Cerebellum (tissue), 4 donors: ENCODE measurements at places on chromosomes 1 and 21. TPM values are rescaled to one million over a fixed set of nuclear protein-coding genes. Genes with fewer than 3 reads are reported as not detected.

- no peak for DNase-seq
These were observed 2.7 kb downstream of the DSTYK start for GRCh38 chr1:205208811-205209210.

- DNase-seq, result peak; percentile 88
These were observed 27.5 kb downstream of the ARID1A start for GRCh38 chr1:26723013-26723991.

- no peak for DNase-seq
These were observed 192.3 kb downstream of the SLC45A1 start for GRCh38 chr1:8510041-8510823.

The AP4B1 gene
- total RNA-seq, result 29.8 TPM

DNA sequence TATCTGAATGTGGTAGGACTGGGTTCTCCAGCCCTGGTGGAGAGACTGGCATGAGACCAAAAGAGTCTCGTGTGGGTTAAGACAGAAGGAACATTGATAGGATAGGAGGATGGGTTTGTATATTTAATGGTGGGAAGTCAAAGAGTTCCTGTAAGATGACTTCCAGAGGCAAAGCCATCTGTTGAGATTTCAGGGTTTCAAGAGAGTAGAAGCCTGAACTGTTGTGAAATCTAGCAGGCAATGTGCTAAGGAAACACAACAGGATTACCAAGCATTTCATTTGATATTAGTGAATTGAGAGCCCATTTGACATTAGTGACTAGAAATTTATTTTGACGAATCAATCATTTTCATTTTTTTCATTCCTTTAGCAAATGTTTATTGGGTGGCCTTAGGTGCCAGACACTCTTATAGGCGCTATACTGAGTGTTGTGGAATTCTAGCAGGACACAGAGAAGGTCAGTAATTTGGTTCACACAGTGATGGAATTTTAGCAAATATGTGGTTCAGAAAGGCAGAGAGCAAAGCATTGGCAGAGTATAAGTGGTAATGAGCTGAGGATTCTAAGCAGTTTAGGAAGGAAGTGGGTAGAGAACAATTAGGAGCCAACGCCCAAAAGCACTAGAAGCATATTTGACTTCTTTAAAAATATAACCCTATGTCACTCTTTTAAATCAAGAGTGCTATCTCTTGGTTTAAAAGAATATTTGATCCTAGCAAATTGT, 149.3 kb downstream of the AK5 start:
- DNase-seq, result no peak

DNA sequence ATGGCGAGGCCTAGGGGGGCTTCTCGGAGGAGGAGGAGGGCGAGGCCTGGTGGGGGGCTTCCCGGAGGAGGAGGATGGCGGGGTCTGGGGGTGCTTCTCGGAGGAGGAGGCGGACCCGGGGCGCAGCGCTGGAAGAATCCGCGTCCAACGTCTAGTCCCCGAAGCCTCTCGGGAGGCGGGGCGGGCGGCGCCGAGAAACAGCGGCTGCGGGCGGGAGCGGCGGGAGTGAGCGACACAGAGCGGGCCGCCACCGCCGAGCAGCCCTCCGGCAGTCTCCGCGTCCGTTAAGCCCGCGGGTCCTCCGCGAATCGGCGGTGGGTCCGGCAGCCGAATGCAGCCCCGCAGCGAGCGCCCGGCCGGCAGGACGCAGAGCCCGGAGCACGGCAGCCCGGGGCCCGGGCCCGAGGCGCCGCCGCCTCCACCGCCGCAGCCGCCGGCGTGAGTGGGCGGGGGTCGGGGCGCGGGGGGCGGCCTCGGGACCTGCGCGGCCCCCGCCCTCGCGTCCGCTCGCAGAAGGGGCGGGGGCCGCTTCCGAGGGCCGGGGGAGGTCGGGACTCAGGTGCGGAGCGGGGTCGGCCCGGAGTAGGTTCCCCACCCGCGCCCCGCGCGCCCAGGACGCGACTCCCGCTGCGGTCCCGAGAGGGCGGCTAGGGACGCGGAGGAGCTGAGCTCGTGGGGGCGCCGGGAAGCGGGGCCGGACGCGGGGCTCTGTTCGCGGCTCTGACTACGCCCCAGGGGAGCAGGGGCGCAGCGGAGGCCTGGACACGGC, at the start of gene KLHL17:
KLHL17 (plus strand) TSS at position 222 of the 769 bp plus-strand sequence; CDS start at position 332, 110 bp downstream.
- peak; percentile 86 for DNase-seq

GRCh38 chr1:228210712-228211530, 3.1 kb downstream of the OBSCN start:
- DNase-seq, result no peak

DNA sequence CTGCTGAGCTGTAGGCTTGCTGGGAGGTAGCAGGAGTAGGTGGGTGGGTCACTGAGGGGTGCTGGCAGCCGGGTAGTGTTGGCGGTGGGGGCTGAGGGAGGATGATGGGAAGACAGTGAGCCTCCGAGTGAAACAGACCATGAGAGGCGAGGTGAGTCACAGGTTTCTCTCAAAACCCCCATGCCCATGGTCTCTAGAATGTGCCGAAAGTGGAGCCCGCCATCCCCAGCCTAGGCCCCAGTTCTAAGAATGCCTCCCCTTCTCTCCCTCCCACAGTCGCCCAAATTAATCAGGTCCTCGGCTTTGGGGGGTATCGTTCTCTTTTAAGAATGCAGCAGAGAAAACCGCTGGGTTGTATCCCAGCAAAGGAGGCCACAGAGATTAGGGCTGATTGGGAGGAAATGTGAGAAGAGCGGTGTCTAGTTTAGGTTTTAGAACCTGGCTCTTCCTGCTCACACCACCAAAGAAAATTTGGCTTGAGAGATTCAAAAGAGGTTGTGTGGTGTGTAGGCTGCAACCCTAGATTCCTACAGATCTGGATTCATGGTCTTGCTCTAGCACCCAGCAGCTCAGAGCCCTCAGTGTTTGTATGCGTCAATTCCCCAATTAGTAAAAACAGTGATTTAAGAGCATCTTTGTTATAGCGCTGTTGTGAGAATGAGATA, 27.7 kb upstream of the IL19 start:
- no peak for DNase-seq

DNA sequence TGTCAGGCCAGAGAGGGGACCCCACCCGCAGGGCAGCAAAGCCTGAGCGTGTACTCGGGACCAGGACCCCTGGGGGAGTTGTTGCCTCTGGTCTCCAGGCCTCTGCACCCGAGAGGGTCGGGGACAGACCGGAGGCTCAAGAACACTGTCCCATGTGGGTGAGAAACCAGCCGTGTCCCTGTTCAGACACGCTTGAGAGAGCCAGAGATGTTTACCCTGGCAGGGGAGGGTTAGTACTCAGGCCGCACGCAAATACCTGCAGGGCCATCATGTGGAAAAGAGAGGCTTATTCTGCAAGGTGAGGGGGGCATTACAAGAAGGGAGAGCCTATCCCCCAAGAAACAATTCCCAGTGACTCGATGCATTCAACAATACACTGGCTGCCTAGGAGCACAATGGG, 74.0 kb upstream of the ARHGEF16 start:
- no peak for DNase-seq

DNA sequence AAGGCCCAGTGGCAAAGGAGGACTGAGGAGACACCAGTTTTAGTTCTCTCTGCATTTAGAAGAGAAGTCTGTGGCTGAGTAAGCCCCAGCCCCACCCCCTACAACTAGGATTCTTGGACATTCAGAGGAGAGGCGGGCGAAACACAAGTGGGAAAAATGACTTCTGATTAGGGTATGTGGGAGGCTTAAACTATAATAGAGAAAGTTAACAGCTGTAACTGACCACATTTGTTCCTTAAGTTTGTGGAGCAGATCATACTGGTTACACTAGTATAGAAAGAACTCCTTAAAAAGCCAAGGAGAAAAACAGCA, 11.2 kb upstream of the TRIM33 start:
- DNase-seq, result no peak

The TATDN3 gene
- total RNA-seq, result 20.8 TPM

GRCh38 chr1:235052067-235053008, 76.3 kb downstream of the TOMM20 start:
- DNase-seq, result no peak

GRCh38 chr1:156497743-156498431, 2.7 kb downstream of the MEF2D start:
- no peak for DNase-seq

- no peak for DNase-seq
These were observed 196.7 kb upstream of the DAB1 start for GRCh38 chr1:57620605-57621004.

- DNase-seq, result no peak
These were observed 4.8 kb upstream of the COL6A1 start for GRCh38 chr21:45976701-45977311.

DNA sequence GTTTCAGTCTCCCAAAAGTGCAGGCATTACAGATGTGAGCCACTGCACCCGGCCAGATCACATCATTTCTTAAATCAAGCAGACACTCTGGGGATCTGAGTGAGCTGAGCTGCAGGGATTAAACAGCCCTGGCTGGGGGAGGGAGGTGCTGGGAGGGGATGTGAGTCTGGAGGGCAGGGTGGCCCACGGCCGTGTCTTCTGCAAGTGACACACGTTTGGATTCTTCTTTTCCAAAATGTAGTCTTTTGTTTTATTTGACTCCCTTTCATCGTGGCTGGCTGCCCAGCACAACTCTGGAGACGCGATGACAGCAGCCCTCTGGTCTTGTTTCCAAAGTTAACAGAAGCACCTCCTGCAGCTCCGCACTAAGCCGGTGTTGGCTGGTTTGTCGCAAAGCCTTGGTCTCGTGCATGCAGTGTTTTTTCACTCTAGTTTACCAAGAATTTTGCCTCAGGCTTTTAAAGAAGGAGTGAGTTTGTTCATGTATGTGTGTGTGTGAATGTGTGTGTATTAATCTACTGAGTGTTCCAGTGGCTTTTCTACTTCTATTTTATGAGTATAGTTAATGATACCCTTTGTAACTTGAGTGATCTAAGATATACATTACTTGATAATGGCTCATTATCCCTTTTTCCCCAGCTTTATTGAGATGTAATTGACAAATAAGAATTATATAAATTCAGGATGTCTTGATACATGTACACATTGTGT, 2.8 kb upstream of the KRTAP10-5 start:
- no peak for DNase-seq

- no peak for DNase-seq
These were observed 162.0 kb upstream of the ZP4 start for GRCh38 chr1:238052496-238053266.

DNA sequence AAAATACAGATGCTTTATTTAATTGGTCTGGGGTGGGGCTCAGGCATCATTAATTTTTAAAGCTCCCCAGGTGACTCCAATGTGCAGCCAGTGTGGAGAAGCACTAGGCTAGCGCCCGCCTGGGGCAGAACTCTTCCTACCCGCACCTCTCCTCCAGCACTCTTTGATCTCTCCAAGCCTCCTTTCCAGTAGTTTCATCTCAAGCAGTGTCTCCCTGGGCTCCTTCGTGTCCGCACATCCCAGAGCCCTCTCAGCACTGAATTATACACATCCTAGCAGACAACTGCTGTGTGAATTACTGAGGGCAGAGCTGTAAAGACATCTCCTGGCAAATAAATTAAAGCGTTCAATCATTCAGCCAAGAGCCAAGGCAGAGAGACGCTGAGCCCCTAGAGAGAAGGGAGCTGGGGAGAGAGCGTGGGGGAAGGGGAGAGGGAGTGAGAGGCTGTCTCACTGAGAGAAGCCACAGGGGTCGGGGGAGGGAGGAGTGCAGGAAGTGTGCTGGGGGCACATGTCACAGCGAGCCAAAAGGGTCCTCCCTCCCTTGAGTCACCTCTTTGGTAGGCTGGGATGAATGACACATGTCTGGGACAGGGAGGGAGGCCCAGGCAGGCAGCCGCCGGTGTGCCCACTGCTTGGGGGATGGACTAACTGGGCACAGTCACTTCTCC, 21.0 kb upstream of the PARP1 start:
- no peak for DNase-seq

DNA sequence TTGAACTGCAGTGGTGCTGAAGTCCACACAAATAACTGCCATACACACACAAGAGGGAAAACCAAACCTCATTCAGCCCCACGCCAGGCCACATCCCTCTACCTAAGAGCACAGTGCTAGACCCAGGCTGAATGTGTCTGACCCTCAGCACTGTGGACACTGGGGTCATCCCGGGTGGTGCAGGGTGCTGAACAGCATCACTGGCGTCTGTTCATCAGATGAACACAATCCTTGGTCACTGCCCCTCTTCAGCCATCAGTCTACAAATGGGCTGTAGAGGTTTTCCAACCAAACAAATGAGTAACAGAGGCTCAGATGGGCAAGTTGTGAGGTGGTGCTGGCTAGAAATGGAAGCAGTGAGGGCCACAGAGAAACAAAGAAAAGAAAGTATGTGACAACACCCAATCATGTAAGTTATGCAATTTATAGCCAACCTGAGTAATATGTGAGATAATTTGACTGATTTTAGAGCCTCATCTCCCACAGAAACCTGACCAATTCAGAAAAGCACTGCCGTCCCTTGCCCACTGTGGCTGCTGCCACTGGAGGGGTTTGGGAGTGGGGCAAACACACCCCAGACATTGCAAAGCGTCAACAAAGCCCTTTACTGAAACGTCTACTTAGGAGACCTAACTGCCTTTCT, 27.9 kb downstream of the GNB1 start:
- no peak for DNase-seq

The LCE1A gene
- total RNA-seq, result not detected

GRCh38 chr1:93723733-93724270, 42.2 kb upstream of the BCAR3 start:
- DNase-seq, result no peak
